WTC11 (cell line): ENCODE measurements at places on chromosomes 2 and 18.

DNA sequence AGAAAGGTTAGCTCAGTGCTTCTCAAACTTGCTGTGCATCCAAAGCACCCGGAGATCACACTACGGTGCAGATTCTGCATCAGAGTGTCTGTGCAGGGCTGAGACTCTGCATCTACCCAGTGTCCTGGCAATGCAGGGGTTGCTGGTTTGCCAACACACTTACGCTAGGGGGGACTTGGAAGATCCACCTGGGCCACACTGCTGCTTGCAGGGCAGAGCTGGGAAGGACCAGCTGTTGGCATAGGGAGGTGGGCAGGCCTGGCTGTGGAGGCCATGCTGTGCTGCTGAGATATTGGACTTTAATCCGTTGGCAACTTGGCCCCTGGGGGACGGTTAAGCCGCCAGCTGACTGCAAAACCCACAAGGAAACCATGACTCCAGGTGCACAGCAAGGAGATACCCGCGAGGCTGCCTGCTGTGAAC lies 397.6 kb upstream of the HS6ST1 start:
- H3K27me3 ChIP-seq: no peaks in the 10 kb centered on the region; the same call in 1 of the 2 replicates
- 0 out of 2 replicates have a peak, but pooled peaks cover 2% of the 10 kb centered on the region for H3K4me1 ChIP-seq
- H3K36me3 ChIP-seq: no peaks in the 10 kb centered on the region
- H3K4me3 ChIP-seq: no peak overlapping the region

DNA sequence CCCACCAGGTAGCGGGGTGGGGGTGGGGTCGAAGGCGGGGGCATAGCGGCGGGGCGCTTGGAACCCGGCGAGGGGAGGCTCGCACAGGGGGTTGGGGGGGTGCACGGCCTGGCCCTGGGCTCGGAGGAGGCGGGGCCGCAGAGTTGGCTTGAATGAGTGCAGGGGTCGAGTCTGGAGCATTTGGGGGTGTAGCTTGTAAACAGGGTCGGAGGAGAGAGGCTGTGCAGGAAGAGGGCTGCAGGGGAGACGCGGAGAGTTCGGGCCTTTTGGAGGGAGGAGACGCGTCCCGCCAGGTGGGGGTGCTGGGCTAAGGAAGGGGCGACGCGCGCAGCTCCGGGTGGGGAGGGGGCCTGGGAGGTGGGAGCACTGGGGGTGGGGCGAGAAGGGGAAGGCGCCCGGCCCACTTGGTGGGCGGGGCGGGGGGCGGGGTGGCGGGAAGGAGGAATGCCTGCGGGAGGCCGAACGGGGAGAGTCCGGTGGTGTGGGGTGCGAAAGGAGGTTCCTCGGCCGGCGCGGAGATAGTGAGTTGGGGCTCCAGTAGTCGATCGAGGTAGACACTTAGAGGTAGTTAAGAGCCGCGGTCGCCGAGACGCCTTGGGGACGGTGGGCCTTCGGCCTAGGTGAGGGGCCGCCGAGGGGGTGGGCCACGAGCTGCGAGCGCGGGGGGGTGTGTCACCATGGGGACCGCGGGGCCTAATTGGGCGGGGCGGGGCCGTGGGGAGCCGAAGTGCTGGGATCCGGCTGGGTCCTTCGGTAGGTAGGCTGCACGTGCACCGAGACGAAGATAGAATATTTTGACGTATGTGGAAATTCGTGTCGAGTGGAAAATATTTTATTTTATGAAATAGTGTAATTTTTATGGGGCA lies 774 bp downstream of the MSH6 start:
- H3K4me1 ChIP-seq: peaks cover 28% of the 10 kb centered on the region
- H3K36me3 ChIP-seq: peaks cover 11% of the 10 kb centered on the region
- H3K4me3 ChIP-seq: peak overlapping the region; percentile 84
- H3K27ac ChIP-seq: peak overlapping the region; percentile 84
- DNase-seq: peak; percentile 84

GRCh38 chr2:85011747-85012146 lies 40.8 kb downstream of the KCMF1 start:
- H3K36me3 ChIP-seq: peaks cover 14% of the 10 kb centered on the region
- DNase-seq: peak; percentile 33
- H3K27ac ChIP-seq: no peak overlapping the region
- no peaks in the 10 kb centered on the region for H3K27me3 ChIP-seq

DNA sequence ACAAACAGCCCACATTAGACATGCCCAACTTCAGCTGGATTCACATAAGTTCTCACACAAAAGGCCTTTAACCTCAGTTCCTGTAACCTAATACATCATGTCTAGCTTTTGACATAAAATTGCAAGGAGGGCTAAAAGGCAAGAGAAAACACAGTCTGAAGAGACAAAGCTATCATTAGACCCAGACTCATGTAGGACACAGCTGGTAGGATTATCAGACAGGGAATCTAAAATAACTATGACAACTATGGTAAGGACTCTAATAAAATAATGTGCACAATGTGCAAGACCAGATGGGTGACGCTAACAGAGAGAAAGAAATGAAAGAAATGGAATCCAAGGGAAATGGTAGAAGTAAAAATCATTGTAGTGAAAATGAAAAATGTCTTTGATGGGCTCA lies 643.2 kb upstream of the RAB6C start:
- no peak overlapping the region for H3K27ac ChIP-seq
- 0 out of 2 replicates have a peak, but pooled peaks cover 3% of the 10 kb centered on the region for H3K36me3 ChIP-seq
- no peaks in the 10 kb centered on the region for H3K4me1 ChIP-seq
- H3K4me3 ChIP-seq: no peak overlapping the region

DNA sequence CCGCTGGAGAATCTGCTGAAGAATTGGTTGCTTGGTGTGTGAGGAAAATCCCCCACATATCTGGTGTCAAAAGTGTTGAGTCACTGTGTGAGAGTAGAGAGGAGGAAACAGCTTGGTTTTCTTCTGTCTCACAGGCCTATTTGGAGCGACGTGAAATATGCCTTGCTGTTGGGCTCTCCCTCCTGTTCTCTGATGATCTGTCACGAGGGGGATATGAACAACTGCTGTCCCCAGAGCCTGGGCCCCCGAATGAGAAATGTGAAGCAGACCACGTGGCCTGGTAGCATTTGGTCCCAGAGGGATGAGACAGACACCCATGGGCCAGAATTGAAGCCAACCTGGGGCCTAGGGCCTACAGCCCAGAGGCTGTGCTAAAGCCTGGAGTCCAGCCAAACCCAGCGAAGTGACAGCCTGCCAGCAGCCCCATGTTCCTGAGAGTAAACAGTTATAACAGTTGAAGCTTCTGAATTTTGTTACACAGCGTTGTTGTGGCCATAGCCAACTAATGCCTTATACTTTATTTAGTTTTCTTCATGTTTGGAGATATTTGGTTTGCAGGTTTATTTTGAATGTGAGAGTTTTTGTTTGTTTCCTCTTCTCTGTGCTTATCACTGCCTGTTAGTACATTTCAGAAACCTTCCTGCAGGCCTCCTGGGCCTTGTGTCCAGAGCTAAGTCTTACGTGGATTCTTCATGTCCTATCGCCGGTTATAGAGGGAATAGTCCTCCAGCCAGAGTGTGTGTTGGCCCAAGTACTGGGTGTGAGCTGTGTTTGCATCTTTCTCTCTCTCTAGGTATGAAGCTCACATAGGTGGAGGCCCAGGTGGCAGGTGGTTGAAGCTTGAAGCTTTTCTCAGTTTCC lies 18.7 kb upstream of the COLEC12 start:
- no peak for DNase-seq
- peaks cover under 1% of the 10 kb centered on the region; the same call in 1 of the 2 replicates for H3K27me3 ChIP-seq
- no peak overlapping the region for H3K4me3 ChIP-seq
- H3K36me3 ChIP-seq: peaks cover 9% of the 10 kb centered on the region
- H3K27ac ChIP-seq: 0 out of 2 replicates have a peak overlapping the region, but pooled peaks have one; percentile 10
- H3K4me1 ChIP-seq: peaks cover 26% of the 10 kb centered on the region

DNA sequence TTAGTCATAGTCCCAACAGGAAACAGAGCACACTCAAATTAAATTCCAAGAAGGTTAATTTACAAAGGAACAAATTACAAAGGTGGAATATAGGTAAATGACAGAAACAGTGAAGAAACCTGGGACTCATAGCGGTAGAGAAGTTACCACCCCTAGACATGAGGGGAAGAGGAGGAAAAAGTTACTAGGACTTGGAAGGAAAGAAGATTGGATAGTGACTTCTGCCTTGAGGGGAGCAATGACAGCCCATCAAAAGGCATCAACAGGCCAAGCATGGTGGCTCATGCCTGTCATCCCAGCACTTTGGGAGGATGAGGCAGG lies 2.4 kb upstream of the PDE11A start:
- H3K27me3 ChIP-seq: peaks cover 47% of the 10 kb centered on the region
- no peak for DNase-seq
- H3K4me1 ChIP-seq: peaks cover 16% of the 10 kb centered on the region
- H3K4me3 ChIP-seq: no peak overlapping the region

DNA sequence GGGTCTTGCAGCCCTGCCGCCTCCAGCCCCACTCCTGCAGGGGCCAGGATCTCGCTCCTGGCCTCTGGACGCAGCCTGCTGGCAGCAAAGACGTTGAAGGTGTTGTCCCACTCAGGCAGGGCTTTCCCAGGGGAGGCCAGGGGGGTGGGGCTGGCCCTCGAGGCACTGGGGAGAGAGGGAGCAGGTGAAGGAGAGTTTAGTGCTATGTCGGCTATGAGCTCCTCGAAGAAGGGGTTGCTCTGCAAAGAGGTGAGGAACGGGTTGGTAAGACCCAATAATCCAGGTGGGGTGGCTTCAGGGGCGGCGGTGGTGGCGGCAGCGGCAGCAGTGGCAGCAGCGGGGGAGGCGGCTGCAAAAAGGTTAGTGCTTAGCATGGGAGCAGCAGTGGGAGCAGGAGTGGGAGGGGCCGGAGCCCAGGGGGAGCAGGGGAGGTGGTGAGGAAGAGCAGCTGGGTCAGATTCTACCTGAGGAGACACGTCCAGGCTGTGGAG lies 9.7 kb upstream of the SFXN5 start:
- H3K4me1 ChIP-seq: peaks cover 18% of the 10 kb centered on the region
- H3K36me3 ChIP-seq: peaks cover 3% of the 10 kb centered on the region; the same call in 1 of the 2 replicates
- no peak overlapping the region for H3K4me3 ChIP-seq

- H3K27ac ChIP-seq: no peak overlapping the region
- no peaks in the 10 kb centered on the region for H3K36me3 ChIP-seq
- no peak for DNase-seq
- H3K27me3 ChIP-seq: no peaks in the 10 kb centered on the region
- peaks cover 23% of the 10 kb centered on the region for H3K4me1 ChIP-seq
Observed at GRCh38 chr18:49844903-49845302, 31.6 kb upstream of the ACAA2 start.

- no peak overlapping the region for H3K4me3 ChIP-seq
- no peaks in the 10 kb centered on the region for H3K36me3 ChIP-seq
- H3K27me3 ChIP-seq: no peaks in the 10 kb centered on the region
- no peak for DNase-seq
- H3K27ac ChIP-seq: no peak overlapping the region
Observed at GRCh38 chr2:41621563-41621962, 426.3 kb upstream of the PKDCC start.

DNA sequence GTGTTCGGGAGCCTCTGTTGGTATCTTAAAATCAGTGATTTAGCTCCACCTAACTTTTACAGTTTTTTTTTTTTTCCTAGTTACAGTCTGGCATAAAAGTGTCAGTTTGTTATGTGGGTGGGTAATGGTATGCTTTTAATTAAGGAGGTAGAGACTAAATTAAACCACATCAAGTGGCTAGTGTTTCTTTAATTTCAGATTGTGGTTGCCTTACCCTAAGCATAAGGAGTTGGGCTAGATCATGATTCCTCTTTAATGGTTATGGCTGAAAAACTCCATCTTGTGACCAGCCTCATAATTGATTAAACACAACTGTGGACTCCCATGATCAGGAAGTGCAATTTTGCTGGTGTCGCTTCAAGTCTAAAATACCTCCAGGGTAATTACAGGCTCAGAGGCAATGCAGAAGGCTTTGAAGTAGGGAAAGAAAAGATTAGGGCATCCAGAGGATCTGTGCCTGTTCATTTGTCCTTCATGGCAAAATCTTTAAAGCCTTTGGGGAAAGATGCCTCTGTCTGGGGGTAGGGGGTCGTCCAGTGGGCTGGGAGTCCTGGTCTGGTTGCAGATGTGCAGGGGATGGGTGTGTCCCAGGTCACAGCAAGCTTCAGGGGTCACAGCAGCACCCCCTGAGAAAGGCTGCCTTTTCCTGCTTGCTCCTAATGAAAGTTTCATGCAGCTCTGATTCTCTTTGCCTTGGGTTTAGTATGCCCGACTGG lies 579.2 kb downstream of the BCL11A start:
- H3K27ac ChIP-seq: no peak overlapping the region
- no peak overlapping the region for H3K4me3 ChIP-seq
- no peaks in the 10 kb centered on the region for H3K36me3 ChIP-seq
- no peak for DNase-seq

DNA sequence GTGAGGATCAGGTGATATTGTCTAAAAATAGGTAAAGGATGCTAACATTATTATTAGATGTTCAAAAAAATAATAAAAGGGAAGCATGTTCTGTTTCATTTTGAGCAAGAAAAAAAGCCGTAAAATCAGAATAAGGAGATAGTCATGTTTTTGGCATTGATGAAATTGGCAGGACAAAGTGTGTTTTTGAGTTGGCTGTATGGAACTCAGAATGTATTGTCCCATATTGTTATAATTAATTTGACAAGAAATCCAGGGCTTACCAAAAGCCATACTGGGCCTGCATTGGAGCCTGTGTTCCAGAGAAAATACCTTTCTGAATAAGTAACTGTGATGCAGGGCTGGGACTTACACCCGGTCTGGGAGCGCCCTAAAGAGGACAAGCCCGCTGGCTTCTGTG lies 232.0 kb downstream of the AGAP1 start:
- H3K27me3 ChIP-seq: no peaks in the 10 kb centered on the region
- H3K36me3 ChIP-seq: peaks cover 12% of the 10 kb centered on the region; the same call in 1 of the 2 replicates
- no peak for DNase-seq
- H3K4me3 ChIP-seq: no peak overlapping the region
- H3K27ac ChIP-seq: no peak overlapping the region
- H3K4me1 ChIP-seq: peaks cover 31% of the 10 kb centered on the region

- H3K27me3 ChIP-seq: no peaks in the 10 kb centered on the region
- no peak overlapping the region for H3K27ac ChIP-seq
- H3K4me3 ChIP-seq: no peak overlapping the region
- H3K36me3 ChIP-seq: peaks cover under 1% of the 10 kb centered on the region
- no peak for DNase-seq
Observed at GRCh38 chr2:122417114-122417513, 661.7 kb downstream of the TSN start.

- DNase-seq: no peak
- no peak overlapping the region for H3K4me3 ChIP-seq
- no peak overlapping the region for H3K27ac ChIP-seq
- no peaks in the 10 kb centered on the region for H3K36me3 ChIP-seq
- no peaks in the 10 kb centered on the region for H3K27me3 ChIP-seq
Observed at GRCh38 chr2:187354661-187355060, 93.4 kb downstream of the CALCRL start.

DNA sequence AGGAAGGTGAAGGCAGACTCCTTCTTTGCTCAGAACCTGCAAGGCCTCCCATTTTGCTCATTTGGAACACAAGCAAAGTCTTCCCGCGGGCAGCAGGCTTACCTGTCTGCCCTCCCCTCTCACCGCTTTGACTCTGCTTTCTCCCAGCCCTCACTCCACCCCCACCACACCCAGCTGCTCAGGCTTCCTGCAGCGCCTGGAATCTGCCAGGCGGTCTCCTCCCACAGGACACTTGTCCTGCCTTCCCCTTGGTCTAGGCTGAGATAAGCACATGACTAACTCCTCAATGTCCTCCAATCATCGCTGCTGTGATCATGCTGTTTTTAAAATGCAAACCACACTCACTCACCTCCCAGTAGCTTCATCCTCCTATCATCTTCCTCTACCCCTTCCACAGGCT lies 430.0 kb downstream of the ZNF516 start:
- 0 out of 2 replicates have a peak overlapping the region, but pooled peaks have one; percentile 8 for H3K4me3 ChIP-seq
- peaks cover 28% of the 10 kb centered on the region for H3K4me1 ChIP-seq
- peak; percentile 80 for DNase-seq
- H3K36me3 ChIP-seq: peaks cover 10% of the 10 kb centered on the region; the same call in 1 of the 2 replicates
- peak overlapping the region; percentile 68 for H3K27ac ChIP-seq
- no peaks in the 10 kb centered on the region for H3K27me3 ChIP-seq

- DNase-seq: no peak
- peaks cover 16% of the 10 kb centered on the region for H3K4me1 ChIP-seq
- no peaks in the 10 kb centered on the region for H3K27me3 ChIP-seq
- H3K36me3 ChIP-seq: no peaks in the 10 kb centered on the region
- no peak overlapping the region for H3K27ac ChIP-seq
Observed at GRCh38 chr18:42925036-42925435, 190.4 kb downstream of the RIT2 start.
